Mammary epithelial cell (primary cell): ENCODE measurements at places on chromosomes 12 and 14. TPM values are rescaled to one million over a fixed set of nuclear protein-coding genes. Genes with fewer than 3 reads are reported as not detected.

SLC5A8 gene
- not detected for total RNA-seq

PRICKLE1 gene
- total RNA-seq: 10.1 and 18.4 TPM in 2 replicates

MEG3 gene
- 0.83 TPM for total RNA-seq

PLA2G1B gene
- not detected for total RNA-seq

SLC8B1 gene
- total RNA-seq: 11.7 TPM

IFI27 gene
- 1.3 TPM in 1 of 2 replicates, not detected in the other for total RNA-seq

PPP2R5E gene
- total RNA-seq: 50.3 and 54.5 TPM in 2 replicates

BRAP gene
- total RNA-seq: 20.7 and 26.0 TPM in 2 replicates

CCDC197 gene
- total RNA-seq: not detected

MGAT4C gene
- total RNA-seq: not detected
